Fibroblast of skin of scalp (primary cell): ENCODE measurements at places on chromosomes 1 and 21.

DNA sequence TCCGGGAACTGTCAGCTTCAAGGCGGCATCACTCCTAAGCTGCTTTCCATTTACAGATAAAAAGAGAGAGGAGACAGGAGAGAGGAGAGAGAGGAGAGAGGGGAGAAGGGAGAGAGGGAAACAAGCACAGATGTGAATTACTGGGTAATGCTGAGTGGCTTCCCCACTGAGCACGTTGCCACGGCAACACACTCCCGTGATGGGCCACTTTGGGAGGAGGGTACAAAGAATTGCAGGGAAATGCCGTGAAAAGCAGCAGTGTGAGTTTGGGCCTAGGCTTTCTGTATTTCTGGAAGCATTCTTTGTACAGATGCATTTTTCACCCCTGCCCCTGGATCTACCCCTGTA is 128.0 kb upstream of the IRF2BP2 start:
- DNase-seq, result no peak

GRCh38 chr1:221025501-221025900 is 146.3 kb downstream of the HLX start:
- no peak for DNase-seq

GRCh38 chr1:206897175-206897574 is at the start of gene IL24:
TSS of gene IL24 (plus strand) at chr1:206897443. CDS start at chr1:206897833, 390 bp downstream.
- DNase-seq, result no peak

DNA sequence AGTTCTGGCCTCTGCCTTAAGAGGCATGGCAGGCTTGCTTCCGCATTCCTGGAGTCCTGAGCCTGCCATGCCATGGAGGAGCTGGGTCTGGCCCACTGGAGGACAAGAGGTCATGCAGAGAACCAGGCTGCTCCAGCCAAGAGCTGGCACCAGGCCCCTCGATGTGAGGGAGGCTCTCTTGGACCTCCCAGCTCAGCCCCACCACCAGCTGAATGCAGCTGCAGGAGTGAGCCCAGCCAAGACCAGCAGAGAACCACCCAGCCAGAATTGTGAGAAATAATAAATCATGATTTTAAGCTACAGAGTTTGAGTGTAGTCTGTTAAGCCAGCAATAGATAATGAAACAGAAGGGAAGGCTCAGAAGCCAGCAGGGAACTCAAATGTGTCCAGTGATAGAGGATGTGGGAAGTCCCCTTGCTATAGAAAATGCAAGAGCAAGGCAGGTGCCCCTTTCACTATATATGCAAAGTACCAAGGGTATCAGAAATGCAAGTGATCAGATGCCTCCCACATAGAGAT is 118.4 kb downstream of the HIVEP3 start:
- DNase-seq, result no peak

- peak; percentile 63 for DNase-seq
Measured at GRCh38 chr1:19374926-19375325, 62.8 kb downstream of the SLC66A1 start.

GRCh38 chr1:112387807-112388206 is 8.2 kb upstream of the CTTNBP2NL start:
- no peak for DNase-seq

- DNase-seq, result no peak
Measured at GRCh38 chr1:158011714-158012113, 18.3 kb downstream of the KIRREL1 start.

GRCh38 chr1:116377541-116378529 is 4.8 kb downstream of the ATP1A1 start:
- peak; percentile 88 for DNase-seq

- peak; percentile 74 for DNase-seq
Measured at GRCh38 chr1:59116920-59117542, 179.9 kb upstream of the FGGY start.

DNA sequence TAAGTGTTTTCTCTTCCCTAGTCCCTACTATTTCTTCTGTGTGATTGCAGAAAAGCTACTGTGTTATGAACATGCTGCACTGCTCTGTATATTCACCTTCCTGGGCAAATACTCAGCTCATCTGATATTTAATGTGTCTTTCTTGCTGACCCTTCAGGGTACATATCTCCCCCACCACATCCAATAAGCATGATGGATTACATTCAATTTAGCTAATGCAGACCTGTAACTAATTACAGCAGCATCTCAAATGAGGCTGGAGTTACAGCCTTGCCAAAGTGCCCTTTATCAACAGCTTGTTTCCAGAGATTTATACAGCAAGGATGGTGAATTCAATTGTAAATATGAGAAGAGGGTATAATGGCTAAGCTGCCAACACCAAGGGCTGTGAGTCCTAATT is 144.0 kb downstream of the KCNH1 start:
- DNase-seq, result no peak

- DNase-seq, result no peak
Measured at GRCh38 chr1:244422174-244422573, 29.5 kb downstream of the ADSS2 start.

- DNase-seq, result no peak
Measured at GRCh38 chr21:38511662-38512243, 13.5 kb upstream of the ERG start.

GRCh38 chr1:109615879-109616278 is 3.5 kb downstream of the GNAT2 start:
- no peak for DNase-seq

DNA sequence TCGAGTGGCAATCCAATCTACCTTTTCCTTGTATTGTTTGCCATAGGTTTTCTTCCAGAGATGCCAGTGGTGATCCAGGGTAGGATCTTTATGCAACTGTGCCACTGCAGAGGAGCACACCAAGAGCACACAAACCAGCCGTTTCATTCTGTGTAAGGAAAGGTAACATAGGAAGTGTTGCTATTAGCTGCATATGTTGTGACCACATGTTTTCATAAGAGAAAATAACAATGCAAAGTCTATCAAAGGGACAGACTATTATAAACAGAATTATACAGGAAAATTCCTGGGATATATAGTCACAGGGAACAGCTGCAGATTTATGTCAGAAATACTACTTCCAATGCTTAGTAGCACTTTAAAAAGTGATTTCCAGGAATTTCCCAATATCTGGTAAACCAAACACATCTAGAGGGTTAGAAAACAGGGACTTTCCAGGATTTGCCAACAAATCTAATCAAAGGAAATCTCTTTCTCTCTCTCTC is 919 bp downstream of the CTSS start:
- peak; percentile 70 for DNase-seq

DNA sequence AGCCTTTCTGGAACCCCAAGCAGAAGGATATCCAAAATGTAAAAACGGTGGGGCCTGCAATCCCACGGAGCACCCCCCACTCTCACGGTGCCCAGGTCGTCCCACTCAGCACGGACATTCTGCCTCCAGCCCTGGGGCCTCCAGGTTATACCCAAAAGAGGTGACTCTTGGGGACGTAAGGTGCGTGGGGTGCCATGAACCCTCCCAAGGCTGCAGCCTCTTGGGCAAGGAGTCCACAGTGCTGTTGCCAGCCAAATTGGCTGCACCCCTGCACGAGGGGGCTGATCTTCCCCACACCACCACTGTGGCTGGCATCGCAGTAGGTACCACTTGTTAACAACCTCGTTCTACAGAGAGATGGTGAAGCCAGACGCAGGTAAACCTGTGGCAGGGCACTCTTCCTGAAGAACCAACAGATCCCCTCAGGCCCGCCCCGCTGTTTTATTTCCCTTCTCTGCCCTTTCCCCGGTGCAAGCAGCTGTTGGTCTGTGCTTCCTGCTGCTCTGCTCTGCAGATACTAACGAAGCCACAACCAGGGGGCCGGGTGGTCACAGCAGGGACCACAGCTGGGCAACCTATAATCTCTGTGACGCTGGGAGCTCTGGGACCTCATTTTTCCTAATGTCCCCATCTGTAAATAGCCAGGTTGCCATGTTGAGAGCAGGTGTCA is 8.7 kb downstream of the TFF3 start:
- no peak for DNase-seq

GRCh38 chr1:33434363-33434750 is 3.5 kb upstream of the PHC2 start:
- DNase-seq, result no peak

DNA sequence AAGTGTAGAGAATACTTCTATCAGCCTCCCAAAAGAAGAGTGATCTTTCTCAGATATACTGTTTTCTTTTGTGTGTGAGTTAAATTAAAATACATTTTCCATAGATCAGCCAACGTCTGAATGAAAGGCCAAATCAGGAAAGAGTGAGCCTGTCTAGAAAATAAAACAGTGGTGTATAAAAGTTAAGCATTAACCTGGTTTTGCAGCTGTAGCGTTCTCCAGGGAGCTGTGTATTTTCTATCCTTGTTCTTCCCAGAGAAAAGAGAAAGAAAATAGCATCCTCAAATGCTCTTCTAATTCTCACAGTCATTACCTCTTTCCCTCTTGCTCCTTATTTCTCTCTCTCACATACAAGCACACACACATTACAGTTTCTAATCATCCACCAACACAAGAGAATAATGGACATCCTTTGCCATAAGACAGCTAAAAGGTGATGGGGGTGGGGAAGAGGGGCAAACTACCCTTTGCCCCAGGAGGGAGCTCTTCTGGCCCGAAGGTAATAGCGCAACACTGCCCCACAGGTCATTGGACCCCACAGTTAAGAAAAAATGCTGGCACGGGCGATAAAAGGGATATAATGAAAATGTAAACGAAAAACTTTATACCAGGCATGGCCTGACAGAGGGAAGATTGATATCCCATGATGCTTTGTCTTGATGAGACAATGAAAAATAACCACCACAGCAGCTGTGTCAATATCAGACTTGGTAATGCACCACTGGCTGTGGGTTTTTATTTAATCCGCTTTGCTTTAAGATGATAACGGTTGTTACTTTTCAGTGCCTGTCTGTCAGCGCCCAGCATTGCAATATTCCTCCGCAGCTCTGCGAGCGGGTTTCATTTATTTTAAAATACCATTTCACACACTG is 150.3 kb downstream of the NUF2 start:
- DNase-seq, result no peak

DNA sequence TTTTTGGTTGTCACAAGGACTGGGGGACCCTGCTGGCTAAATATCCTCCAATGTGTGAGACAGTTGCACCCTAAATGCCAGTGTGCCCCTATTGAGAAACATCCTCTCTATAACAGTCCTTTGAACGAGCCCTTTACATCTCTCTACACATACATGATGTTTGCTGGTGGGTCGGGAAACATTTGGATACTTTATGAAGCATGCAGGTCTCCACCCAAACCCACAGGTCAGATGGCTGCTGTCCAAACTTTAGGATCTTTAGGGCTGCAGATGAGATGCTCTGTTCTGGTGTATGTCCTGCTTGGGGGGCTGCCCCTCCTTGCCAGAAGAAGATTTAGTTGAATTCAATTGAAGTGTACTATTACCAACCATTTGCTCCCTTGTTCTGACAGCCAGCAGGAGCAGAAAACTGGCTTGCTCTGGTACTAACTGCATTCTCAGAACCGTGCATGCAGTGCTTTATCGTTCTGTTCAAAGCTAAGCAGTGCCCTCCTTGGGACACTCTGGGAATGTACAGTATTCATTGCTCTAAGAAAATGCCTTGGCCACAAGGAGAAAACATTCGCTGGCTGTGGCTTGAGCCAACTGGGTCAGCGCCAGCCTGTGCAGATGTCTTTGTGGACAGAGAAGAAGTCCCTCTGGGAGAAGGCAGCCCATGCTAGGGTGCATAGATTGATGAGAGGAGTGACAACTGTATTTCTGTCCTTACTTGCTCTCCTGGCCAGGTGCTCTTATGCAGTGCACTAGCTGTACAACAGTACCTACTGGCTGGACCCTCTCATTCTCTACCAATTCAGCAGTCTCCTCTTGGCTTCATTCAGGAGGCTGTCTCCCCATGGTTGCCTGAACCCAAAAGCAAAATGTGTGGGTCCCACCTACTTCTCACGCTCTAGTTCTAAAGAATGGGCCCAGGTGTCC is 61.4 kb upstream of the DIRAS3 start:
- peak; percentile 85 for DNase-seq

DNA sequence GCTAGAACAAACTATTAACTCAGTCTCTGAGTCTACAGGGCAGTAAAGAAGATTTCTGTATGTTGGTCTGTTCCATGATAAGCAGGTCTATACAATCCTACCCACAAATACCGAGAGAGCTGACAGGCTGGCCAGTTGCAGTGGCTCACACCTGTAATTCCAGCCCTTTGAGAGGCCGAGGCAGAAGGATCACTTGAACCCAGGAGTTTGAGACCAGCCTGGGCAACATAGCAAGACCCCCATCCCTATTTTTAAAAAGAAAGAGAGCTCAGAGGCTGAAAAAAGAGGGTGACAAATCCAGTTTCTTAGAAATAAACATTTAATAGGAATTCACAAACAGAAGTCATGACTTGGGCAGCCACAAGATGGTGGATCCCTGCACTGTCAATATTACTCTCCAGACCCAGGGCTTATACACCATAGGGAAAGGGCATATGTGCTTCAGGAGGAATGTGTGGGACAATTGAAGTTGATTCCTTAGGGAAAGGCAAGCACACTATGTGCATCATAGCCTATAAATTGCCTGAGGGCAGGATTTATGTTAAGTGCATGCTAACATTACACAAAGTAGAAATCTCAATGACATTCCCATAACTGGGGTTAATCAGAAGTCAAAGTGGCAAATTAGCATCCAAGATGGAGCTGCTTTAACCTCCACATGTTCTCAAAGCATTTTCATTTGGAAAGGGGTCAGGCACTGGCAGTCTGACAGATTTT is 66.8 kb downstream of the SLC16A1 start:
- DNase-seq, result no peak

DNA sequence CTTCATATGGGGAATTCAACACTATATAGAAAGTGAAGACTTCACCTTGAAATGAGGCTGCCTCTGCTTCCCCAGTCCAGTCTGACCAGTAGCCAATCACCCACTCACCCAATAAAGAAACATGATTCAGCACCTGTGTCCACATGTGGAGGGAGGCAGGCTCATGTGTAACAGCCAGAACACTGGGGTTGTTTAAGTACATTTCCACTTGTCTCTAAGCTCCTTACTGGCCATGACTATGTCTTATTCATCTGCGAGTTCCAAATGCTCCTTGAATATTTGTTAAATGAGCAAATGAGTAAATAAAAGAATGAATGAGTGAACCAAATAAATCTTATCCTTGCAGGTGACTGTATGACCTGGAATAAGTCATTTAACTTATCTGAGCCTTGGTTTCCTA is 100.1 kb downstream of the BRINP2 start:
- no peak for DNase-seq

- DNase-seq, result peak; percentile 59
Measured at GRCh38 chr1:170707117-170707516, 43.2 kb downstream of the PRRX1 start.

DNA sequence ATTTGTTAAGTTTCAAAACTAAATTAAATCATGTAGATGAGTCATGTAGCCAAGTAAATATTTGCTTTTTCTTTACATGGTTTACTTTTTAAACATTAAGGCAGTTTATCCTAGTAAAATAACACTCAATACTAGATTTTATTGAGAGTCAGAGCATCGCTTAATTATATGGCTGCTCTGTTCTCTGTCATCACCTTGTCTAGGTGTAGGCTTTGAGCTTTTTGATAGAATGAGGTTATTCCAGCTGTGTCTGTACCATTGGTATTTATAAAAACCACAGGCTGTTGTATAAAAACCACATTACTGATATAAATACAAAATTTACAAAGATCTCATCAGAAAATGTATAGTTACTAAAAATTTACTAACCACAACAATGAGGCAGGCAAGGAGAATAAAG is 42.5 kb upstream of the GPR52 start:
- DNase-seq, result no peak

- DNase-seq, result peak; percentile 69
Measured at GRCh38 chr1:48061162-48062136, 64.3 kb upstream of the TRABD2B start.
